ENCODE measurements at places on chromosomes 11 and 22. TPM values are rescaled to one million over a fixed set of nuclear protein-coding genes. Genes with fewer than 3 reads are reported as not detected.
A peak's percentile ranks its signal among the peaks of the same experiment; 100 is the strongest.

The TENM4 gene
- polyA plus RNA-seq = 1.6 TPM

The WNT11 gene
- 5.4 TPM for polyA plus RNA-seq

The CNGA4 gene
- polyA plus RNA-seq = 0.46 TPM

The VPREB3 gene
- polyA plus RNA-seq = not detected

The GLYAT gene
- not detected for polyA plus RNA-seq

The SMPD1 gene
- polyA plus RNA-seq = 62.0 TPM

The WBP2NL gene
- 1.9 TPM for polyA plus RNA-seq

The TRPC6 gene
- polyA plus RNA-seq = 0.56 TPM

DNA sequence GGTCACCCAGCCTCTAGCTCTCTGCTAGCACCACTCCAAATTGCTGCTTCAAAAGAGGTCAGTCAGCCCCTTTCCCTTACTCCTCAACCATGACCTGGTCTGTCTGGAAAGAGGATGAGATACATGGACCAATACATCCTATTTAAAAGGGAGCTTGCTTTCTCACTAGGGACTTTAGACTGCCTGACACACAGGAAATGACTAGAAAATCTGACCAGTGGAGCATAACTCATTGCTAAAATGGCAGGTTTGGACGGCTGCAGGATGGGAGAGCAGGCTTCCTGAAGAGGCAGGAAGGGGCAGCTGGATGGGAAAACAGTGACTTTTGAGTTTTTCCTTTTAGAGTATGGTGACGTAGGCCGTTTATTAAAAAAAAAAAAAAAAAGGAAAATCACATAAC is 25.3 kb downstream of the STIM1 start:
- DNase-seq = no peak

- DNase-seq = no peak
Observed at GRCh38 chr22:18056161-18056666, 21.6 kb upstream of the PEX26 start.

DNA sequence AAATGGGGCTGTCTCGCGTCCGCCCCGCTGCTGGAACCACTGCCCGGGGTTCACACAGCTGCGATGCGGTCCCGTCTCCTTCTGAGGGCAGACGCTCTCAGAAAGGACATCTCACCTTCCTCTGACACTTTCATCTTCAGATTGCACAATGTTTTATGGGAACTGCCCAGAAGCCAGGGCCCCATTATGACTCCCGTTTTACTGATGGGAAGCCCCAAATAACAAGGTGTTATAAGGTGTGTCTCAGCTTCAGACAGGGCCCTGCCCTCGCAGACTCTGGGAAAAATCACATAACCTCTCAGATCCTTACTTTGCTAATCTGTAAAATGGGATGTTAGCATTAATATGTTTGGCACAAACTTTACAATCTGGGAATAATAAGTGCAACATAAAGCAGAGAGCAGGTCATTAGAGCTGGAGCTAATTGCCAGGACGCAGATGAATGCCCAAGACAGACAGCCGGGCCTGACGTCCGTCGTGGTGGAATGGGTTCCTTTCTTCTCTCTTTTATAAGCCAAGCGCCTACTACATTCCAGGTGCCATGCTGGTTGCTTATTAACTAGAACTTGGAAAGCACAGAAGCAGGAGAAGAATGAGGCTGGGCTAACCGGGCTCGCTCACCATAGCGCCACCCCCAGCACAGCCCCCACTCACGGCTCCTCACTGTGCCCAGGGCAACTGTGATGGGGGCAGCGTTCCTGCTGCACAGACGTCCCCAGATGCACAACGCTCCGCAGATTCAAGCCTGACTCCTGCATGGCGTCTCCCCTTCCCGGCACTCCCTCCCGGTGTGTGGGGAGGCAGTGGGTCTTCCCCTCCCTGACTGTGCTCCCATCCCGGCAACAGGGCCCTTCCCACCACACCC is 43.8 kb downstream of the TRMU start:
- peak; percentile 62 for DNase-seq

DNA sequence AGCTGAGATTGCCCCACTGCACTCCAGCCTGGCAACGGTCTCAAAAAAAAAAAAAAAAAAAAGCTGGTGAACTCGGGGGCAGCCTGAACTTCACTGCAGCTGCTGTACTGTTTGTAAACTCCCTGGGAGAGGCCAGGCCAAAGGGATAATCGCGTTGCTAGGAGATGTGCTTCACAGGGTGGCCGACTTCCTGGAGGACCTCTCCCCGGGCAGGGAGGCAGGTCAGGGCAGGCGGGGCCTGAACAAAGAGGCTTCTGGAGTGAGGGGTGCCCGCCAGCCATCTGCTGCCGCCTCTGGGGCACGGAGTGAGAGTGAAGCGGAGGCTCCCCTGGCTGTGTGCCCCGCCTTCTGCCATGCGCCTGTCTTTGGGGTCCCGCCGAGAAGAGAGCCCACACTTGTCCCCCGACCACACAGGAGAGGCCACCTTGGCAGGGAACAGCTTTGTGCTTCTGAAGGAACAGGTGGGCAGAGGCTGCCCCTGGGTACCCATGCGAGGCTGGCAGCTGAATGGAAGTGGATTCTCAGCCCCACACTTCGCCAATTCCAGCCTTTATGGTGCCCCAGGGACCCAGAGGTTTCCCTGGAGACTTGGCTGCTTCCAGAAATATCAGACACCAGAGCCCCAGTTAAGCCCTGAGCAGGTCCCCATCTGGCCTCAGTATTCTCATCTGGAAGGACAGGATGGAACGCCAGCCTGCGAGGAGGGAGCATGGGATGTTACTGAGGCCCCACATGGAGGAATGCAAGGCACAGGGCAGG is 29.6 kb downstream of the TMEM184B start:
- DNase-seq = no peak

DNA sequence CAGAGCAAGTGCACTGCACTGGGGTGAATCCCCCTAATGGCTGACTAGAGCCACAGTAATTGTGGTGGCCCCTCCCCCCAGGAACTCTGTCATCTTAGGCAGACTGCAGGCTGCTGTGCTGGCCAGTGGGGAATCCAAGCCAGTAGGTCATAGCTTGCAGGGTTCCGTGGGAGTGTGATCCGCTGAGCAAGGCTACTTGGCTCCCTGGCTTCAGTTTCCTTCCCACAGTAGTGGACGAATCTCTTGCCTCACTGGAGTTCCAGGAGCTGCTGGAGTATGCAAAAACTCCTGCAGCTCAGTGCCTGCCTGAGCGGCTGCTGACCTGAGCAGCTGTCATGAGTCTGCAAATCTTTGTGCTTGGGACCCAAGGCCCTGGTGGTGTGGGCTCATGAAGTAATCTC is 13.2 kb downstream of the OOSP3 start:
- DNase-seq = no peak

- no peak for DNase-seq
Observed at GRCh38 chr11:116557282-116557681, 215.5 kb downstream of the BUD13 start.

- DNase-seq = peak; percentile 64
Observed at GRCh38 chr11:69301455-69302401, 7.8 kb downstream of the MYEOV start.

DNA sequence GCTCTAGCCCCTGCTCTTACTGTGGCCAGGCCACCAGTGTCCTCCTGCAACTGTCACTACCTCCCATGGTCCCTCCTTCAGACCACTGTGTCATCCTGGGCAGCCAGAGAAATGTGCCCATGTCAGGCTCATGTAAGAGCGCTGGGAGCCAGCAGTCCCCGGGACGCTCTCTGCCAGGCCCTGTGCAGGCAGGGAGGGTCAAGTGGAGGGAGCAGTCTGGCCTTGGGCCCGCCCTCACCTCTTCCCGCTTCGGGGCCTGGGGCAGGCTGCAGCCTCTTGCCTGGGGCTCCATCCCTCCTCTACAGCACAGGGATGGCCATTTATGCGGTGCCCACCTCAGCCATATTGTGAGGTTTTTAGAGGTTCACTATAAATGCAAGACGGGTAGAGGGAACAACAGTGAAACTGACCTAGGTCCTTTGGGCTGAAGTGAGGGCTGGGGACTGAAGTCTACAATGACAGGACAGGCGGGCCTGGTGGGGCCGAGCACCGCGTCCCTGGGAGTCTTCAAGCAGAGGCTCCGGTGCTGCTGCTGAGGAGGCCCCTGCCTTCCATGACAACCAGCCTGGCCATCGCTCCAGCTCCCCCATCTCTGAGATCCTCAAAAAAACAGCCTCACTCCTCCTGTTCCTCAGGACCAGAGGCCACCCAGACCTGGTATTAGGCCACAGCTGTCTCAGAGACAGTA is 54.9 kb upstream of the TTLL12 start:
- no peak for DNase-seq

DNA sequence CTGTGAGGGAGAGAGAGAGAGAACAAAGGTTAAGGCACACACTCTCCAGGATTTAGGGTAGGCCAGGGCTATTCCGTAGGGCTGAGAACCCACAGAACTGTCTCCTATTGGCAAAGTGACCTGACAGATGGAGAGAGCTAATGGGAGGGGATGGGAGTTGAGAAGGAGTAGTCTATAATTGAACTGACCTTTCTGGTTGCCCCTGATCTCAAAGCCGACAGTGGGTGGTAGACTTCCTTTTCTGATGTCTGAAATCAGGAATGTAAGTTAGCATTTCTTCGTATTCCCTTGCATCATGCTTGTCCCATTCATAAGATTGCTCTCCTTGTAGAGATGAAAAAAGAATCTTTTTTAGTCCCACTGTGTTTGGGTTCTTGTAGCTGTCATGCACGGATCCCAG is 210.1 kb downstream of the NTM start:
- no peak for DNase-seq

DNA sequence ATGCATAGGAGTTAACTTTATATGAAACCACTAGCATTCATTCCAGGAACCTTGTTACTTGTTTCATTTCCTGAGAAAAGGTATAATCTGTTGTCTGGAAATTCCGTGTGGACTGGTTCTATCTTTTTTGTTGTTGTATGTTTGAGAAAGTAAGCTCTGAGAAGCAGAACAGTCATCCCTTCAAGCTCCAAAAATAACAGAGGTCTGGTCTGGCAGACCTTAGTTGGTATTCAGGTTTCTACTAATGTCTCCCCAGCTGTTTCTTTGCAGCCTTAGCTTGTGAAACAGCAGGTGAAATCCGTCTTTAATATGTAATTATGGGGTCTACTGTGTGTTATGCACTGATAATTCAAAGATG is 2.4 kb downstream of the RNF121 start:
- DNase-seq = no peak

DNA sequence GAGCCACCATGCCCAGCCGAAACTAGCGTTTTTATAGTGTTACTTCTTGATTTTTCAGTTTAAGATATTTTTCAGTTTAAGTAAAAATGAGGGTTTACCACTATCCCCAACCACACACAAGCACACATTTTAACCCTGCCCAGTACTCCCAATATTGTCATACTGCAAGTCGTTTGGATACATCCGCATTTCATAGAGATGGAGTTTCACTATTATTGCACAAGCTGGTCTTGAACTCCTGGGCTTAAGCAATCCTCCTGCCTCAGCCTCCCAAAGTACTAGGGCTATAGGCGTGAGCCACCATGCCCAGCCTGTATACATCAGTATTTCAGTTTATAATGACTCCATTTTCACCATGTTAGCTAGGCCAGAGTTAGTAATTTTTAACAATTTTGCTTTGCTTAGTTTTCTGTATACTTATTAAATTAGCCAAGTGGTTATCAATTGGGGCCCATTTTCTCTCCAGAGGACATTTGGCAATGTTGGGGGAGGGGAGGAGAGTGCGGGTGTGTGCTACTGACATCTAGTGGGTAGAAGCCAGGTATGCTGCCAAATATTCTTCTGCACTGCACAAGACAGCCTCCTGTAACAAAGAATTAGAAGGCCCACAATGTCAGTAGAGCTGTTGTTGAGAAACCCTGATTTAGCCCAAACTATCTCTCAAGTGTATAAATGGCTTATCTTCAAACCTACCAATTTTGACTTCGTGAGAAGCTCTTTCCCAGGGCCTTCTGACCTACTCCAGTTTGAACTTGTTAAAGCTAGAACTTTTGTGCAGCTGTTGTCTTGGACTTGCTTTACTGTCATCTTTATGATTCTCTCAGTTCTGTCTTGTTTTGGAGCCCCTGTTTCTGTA is 7.3 kb downstream of the USP47 start:
- DNase-seq = no peak

- no peak for DNase-seq
Observed at GRCh38 chr11:36577373-36577772, 9.6 kb downstream of the RAG1 start.

- DNase-seq = no peak
Observed at GRCh38 chr11:31233425-31233824, 136.1 kb downstream of the DCDC1 start.

- DNase-seq = no peak
Observed at GRCh38 chr11:13923716-13924650, 38.5 kb upstream of the SPON1 start.

DNA sequence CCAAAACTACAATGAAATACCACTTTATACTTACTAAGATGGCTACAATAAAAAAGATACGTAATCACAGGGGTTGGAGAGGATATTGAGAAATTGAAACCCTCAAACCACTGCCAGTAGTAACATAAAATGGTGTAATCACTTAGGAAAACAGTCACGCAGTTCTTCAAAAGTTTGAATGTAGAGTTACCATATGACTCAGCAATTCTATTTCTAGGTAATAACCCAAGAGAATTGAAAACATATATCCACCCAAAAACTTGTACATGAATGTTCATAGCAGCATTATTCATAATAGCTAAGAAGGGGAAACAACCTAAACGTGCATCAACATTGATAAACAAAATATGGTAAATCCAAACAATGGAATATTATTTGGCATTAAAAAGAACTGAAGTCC is 24.4 kb upstream of the PSMA1 start:
- no peak for DNase-seq

Data from pancreas (tissue), 10 donors.